ENCODE measurements at places on chromosomes 7 and 10. TPM values are rescaled to one million over a fixed set of nuclear protein-coding genes. Genes with fewer than 3 reads are reported as not detected.
A peak's percentile ranks its signal among the peaks of the same experiment; 100 is the strongest.

GRCh38 chr7:72710983-72711382 lies 117.0 kb downstream of the TYW1B start:
- DNase-seq, result no peak

Gene TRIL
- 15.0 TPM for total RNA-seq

Gene SEC31B
- 2.0 TPM for total RNA-seq

Gene SHOC2
- 34.4 TPM for total RNA-seq

Gene C7orf33
- not detected for total RNA-seq

Gene GPR85
- 0.20 TPM for total RNA-seq

DNA sequence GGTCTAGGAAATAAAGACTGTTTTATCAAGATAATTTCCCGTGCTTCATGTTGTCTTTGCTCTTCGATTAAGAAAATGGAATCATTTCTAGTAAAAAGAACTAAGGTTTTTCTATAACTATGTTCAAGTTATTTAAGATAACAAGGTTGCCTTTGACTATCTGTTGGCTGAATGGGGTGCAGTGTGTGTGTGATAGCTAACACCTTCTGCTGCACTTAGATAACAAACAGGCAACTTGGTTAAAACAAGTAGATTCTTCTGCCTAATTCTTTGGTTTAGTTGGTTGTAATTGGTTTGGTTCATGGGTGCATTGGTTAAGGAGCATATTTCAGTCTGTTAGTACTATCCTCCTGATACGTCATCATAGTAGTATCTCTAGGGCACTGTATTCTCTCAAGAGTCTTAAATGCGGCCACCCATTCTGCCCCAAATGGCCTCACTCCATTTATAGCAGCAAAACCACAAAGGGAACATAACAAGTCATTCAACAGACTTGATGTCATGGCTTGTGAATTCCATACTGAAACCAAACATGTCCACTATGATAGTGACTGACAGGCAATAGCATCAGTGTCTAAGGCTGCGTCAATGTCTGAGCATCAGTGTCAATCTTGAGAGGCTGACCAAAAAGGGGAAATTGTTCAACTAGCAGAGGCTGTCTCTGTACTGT lies 55.7 kb downstream of the CCDC3 start:
- no peak for DNase-seq

DNA sequence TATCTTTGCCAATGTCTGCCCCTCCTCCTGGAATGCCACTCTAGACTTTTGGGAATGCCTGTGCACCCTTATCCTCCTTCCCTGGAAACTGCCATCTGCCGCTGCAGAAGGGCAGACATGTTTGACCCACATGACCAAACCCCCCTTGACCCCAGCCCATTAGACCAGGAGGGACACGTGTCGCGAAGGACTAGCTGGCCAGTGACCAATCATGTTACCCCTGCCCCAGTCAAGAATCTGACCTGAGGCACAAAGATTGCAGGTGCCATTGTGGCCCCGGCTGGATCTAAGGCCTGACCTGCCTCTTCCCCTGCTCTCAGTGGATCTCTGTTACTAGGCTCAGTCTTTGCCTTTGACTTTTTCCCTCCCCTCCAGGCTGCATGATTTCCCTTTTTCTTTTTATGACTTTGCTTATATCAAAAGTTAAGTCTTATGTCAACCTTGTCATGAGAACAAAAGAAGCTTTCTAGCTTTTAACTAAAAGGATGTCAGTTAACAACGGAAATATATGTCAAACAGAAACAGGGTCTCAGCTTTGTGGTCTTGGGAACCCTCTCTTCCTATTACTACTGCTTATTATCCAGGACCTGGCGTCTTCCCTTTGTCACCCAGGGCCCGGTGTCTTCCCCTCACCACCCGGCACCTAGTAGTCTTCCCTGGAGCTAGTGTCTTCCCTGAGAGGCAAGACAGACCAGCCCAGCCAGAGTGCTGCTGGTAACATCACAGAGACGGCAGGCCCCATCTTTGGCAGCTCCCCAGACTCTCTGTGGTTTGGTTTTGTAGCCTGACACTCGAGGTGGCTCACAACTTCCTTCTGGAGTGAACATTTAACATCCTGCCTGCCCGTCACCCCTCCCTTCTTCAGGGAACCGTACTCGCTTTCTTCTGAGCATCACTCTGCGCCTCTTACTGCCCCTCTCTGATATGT lies 24.4 kb upstream of the PPIF start:
- DNase-seq, result no peak

Gene LLCFC1
- not detected for total RNA-seq

Gene AOAH
- total RNA-seq, result not detected

- DNase-seq, result peak; percentile 67
These were observed 138.0 kb downstream of the TACC2 start for GRCh38 chr10:122126763-122127659.

Gene C10orf67
- total RNA-seq, result not detected

- DNase-seq, result no peak
These were observed 41.0 kb upstream of the ZNF518A start for GRCh38 chr10:96089116-96089515.

GRCh38 chr10:70963271-70963670 lies 74.9 kb upstream of the PCBD1 start:
- no peak for DNase-seq

DNA sequence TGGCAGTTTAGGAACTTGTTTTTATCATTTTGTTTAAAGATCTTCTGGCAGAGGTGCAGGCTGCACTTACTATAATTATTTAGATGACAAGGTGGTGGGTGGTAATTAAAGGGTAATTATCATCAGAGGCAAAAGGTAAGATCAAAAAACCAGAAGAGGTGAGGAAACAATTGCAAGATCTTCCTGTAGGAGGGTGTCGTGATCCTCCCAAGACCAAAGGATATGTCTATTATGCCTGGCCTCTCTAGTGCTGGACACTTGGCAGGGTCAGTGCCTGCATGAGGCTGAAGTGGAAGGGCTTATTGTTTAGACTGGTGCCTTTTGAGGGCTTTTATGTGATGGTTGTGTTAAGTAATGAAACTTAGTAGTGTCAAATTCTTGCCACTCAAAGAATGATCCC lies 1.8 kb upstream of the WAPL start:
- DNase-seq, result peak; percentile 11

DNA sequence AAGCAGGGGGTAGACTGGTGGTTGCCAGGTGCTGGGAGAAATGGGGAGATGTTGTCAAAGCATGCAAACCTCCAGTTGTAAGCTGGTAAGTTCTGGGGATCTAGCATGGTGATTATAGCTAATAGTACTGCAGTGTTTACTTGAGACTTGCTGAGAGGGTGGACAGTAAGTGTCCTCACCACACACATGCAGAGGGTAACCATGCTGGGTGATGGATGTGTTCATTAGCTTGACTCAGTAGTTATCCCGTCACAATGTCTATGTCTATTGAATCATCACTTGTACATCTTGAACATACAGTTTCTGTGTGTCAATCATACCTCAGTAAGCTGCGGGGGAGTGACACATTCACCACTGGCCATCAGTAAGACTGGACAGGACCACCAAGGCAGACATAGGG lies 42.1 kb downstream of the GSDME start:
- DNase-seq, result no peak

- peak; percentile 31 for DNase-seq
These were observed 7.4 kb downstream of the ARL4A start for GRCh38 chr7:12694817-12695216.

Gene CTBP2
- total RNA-seq, result 60.6 TPM

GRCh38 chr7:147804032-147804431 lies 786.5 kb upstream of the C7orf33 start:
- DNase-seq, result no peak

Gene DRGX
- total RNA-seq, result not detected

DNA sequence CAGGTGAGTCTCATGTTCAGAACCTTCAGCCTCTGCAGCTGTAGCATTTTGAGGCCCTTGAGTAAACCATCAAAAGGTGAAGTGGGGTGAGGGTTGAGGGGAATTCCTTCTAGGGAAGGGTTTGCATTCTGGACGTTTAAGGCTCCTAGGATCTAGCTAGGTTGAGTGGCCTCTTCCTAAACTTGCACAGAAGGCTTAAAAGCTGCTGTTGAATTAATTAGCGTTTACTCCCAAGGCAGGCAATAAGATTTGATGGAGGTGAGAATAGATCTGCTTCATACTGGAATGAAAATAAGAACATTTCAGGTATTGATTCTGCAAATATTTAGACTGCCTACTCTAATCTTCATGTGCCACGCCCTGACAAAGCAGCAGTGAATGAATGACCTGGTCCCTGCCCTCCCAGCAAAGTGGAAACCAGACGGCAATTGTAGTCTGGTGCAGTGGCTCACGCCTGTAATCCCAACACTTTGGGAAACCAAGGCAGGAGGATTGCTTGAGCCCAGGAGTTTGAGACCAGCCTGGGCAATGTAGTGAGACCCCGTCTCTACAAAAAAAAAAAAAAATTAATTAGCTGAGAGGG lies 11.4 kb upstream of the KPNA7 start:
- DNase-seq, result no peak

Gene ZNF467
- 5.0 TPM for total RNA-seq

GRCh38 chr7:71976645-71977044 lies 435.5 kb downstream of the CALN1 start:
- no peak for DNase-seq

GRCh38 chr7:117262546-117262945 lies 60.3 kb downstream of the WNT2 start:
- DNase-seq, result no peak

Gene TMEM273
- total RNA-seq, result 4.8 TPM

- DNase-seq, result no peak
These were observed 124.9 kb upstream of the HDAC9 start for GRCh38 chr7:18370633-18371032.

- no peak for DNase-seq
These were observed 51.8 kb downstream of the GSDME start for GRCh38 chr7:24705461-24705954.

DNA sequence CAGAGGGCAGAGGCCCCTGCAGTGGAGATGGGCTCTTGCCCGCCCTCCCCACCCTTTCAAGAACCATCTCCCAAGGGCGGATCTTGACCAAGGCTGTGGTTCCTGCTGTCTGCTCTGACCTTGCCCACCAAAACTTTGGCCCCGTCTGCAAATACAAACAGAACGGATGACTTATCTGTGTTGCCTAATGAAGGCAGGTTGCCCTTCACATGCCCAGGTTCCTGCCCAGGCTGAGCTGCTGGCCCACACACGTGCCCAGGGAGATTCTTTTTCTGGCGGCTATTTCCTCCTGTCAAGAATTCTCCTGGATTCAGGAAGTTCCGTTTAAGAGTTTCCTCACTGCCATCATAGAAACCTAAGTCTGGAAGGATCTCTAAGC lies 78.3 kb downstream of the PROSER2 start:
- DNase-seq, result no peak

Gene FKBP9
- total RNA-seq, result 111 TPM

DNA sequence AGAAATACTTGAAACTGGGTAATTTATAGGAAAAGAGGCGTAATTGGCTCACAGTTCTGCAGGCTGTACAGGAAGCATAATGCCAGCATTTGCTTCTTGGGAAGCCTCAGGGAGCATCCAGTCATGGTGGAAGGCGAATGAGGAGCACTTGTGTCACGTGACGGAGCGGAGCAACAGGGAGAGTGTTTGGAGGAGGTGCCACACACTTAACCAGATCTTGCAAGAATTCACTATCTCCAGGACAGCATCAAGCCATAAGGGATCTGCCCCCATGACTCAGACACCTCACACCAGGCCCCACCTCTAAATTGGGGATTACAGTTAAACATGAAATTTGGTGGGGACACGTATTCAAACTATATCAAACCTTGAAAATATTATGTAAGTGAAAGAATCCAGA lies 89.3 kb downstream of the WIPF3 start:
- DNase-seq, result no peak

DNA sequence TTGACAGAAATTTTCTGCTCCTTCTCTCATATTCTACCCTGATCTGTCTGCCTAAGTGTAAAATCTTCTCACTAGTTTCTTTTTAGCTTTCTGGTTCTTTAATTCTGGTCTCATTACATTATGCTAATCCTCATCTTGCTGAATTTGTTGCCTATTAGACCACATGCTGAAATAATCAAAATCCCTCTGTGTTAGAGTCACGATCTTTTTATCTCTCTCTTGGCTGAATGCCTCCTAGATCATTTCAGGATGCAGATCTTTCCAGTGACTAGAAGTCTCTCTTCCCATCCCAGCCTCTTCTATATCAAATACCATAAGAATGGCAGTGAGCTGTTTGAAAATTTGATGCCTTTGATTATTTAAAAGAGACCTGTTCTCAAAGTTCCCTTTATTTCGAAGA lies 661.9 kb downstream of the SORCS1 start:
- no peak for DNase-seq

DNA sequence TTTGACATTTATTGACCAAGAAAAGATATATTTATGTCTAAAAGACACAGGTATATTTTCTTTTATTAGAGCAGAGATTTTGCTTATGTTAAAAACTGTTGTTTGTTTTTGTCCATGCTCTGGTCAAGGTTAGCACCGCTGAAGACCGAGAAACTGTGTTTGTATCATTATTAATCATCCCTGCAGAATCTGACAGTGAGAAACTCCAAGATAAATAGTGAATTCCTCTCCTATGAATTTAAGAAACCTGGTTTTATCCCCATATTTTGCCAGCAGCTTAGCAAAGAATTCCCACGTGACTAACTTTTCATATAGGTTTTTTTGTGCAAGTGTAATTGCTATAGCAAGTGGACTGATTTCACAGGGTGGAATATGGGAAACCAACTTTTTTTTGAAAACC lies 77.6 kb downstream of the FRMD4A start:
- DNase-seq, result no peak

DNA sequence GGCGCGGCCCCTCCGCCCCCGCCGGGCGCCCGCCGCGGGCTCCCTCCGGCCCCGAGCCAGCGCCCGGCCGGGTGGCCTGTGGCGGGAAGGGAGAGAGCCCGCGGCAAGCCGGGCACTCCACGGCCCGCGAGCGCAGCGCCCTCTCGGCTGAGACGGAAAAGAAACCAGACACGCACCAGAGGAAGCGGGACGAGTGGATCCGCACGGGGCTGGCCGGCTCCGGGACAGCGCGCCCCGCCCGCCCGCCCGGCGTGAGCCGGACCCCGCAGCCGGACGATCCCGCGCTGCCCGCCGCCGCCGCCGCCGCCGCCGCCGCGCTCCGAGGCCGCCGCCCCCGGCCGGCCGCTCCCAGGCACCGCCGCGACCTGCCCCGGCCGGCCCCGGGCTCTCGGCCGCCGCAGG lies 300 bp downstream of the ARHGAP21 start:
- peak; percentile 62 for DNase-seq
